Stimulated activated CD8-positive, alpha-beta memory T cell treated with anti-CD3 and anti-CD28 coated beads, Interleukin-15, amount 100 ng/mL, for 48 hours (primary cell): ENCODE measurements at places on chromosomes 4 and X.

DNA sequence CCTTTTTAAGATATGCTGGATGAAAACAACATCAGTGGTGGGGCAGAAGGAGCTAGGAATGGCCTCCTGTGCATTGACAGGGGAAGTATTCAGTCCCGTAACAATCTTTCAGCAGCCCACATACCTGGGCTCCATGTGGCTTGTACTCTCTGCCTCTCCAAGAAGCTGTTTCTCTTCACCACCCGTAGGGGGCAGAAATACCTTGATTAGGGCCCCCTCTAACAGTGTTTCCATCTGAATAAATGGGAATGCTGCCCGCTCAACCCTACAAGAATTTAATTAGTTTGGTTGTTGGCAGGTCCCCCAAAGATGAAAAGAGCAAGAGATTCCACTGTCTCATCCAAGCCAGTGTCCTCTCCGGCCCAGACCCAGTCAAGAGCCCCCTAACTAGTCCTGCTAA is 155.2 kb downstream of the SMIM20 start:
- DNase-seq, result no peak

GRCh38 chrX:24838629-24839028 is 144.9 kb downstream of the POLA1 start:
- DNase-seq, result no peak

DNA sequence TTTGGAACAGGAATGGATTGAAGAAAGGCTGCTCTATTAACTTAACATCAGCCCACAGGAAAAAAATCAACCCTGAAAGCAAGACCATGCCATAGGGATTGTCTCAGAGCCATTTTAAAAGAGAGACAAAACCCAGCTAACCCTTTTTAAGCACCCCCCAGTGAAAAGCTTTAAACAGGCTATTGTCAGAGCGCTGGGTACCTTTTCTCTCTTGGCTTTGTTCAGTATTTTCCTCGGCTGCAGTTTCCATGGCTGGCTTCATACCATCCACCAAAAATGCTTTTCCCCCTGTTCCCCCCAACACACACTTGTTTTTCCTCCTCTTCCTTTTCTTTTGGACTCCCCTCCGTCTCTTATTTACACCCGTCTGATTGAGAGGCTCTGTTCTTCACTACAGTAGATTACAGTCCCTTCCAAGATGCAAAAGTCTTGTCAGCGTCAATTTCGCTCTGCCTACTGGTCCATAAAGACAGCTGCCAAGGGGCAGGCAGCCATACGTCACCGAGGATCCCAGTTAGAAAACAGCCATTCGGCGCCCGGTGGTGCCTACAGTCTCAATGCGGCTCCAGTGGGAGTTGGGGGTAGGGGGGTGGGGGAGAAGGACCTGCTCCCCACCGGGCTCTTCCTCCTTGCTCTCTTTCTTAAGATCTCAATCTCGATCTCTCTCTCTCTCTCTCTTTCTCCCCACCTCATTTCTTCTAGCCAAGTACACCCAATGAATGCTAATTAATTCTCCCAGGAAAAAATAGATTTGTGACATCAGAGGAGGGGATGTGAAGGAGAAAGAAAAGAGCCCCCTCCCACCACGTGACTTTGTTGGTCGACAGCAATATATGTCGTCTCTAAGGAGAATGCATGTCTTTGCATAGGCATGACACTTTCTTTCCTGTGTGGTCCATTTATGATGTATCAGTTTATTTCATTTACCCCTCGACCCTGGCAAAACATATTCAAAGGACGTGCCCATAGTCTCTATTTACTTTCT is at the start of gene GPM6B:
Gene GPM6B (minus strand): TSS at position 451 of the 985 bp plus-strand sequence. CDS start 189 bp downstream, at position 262.
- DNase-seq, result no peak

DNA sequence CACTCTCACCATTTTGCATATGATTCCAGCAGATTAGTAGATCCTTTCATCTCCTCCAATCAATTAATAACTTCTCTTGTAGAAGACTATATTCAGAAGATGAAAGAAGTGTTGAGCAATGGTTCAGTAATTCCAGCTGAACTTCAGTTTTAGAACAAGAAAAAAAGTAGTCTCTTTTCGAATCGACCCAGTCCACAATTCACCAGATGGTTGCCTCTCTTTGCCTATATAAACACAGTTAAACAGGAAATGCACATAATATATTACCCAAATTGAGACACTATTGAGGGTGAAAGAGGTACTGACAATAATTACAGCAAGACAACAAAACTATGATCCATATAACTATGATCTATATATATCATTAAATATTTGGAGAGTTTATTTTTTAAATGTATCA is 16.8 kb upstream of the FAM241A start:
- no peak for DNase-seq

- DNase-seq, result no peak
Measured at GRCh38 chr4:76559236-76560071, 124.4 kb downstream of the SHROOM3 start.

- no peak for DNase-seq
Measured at GRCh38 chr4:25330335-25330734, 17.8 kb downstream of the ZCCHC4 start.

DNA sequence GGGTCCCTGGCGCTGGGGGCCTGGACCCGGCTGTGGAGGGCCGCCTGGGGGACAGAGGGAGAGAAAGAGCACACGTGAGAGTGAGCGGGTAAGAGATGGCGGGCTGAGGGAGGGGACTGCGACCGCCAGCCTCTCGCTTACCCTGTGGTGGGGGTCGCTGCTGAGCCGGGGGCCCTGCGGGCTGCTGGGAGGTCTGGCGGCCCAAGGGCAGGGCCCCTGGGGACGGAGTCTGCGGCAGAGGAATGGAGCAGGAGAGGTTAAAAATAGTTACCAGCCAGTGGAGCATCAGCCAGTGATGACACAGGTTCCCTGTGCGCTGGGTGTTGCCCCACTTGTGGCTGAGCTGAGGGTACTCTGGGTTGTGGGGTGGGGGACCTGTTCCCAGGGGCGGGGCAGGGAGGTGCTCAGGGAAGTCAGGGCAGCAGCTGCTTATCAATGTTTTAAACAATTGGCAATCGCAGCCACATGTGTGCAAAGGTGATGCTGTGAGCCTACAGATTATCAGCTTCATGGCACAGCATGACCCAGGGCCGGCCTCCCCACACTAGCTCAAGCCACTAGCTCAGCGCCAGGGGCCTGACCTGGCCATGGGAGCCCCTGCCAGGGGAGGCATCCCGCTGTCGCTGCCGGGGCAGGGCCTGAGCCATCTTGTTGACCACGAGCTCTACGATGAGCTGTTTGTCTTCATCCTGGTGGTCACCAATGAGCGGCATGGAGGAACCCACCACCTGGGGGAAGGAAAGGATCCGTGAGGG is 7.5 kb upstream of the TIMP1 start:
- no peak for DNase-seq

DNA sequence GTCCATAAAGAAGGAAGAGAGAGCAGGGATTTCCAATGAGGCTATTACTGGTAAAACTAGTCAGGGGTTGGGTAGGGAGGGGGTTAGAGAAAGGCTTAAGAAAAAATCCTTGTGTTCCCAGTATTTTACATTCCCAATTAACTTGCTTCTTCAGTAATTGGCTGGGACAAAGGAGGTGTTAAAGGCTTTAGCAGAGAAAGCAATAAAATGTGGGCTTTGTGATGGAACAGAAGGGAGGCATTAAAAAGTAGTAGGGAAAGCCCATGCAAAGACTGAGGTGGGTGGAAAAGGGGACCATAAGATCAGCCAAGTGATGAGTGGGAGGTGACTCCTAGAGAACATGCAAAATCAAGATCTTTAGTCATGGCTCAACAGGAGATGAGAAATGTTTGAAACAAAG is 1467.2 kb downstream of the RPA4 start:
- no peak for DNase-seq

DNA sequence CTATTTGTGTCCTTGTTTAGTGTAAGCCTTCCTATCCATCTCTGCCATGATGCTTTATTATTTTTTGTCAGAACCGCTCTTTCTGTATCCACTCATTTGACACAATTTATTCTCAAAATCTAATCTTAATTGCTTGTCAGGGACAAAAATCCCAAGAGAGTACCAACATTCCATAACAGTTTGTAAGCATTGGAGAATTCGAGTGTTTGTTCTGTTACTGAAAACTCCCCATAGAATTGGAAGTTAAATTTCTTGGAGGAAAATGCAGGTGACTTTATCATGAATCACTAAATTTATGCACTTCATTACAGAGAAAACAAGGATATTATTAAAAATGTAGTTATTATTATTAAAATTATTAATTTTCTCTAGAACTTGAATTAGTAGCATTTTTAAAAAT is 1986.1 kb downstream of the ARAP2 start:
- no peak for DNase-seq

- DNase-seq, result no peak
Measured at GRCh38 chr4:5037553-5038551, 13.4 kb upstream of the STK32B start.

- no peak for DNase-seq
Measured at GRCh38 chr4:7949759-7950158, 10.1 kb upstream of the AFAP1 start.

GRCh38 chr4:20256381-20256881 is 4.7 kb downstream of the SLIT2 start:
- DNase-seq, result no peak

GRCh38 chrX:48516987-48517386 is 4.6 kb upstream of the EBP start:
- DNase-seq, result no peak

- DNase-seq, result no peak
Measured at GRCh38 chrX:18003876-18004275, 142.8 kb upstream of the RAI2 start.

GRCh38 chr4:95869961-95870500 is 30.1 kb downstream of the PDHA2 start:
- DNase-seq, result no peak

GRCh38 chr4:83082777-83083176 is 31.8 kb downstream of the PLAC8 start:
- no peak for DNase-seq
